ENCODE measurements at places on chromosomes 6 and 20. TPM values are rescaled to one million over a fixed set of nuclear protein-coding genes. Genes with fewer than 3 reads are reported as not detected.
A peak's percentile ranks its signal among the peaks of the same experiment; 100 is the strongest.

GRCh38 chr20:26279238-26279637 is 582.6 kb upstream of the ZNF337 start:
- no peak for DNase-seq

- no peak for DNase-seq
Observed at GRCh38 chr6:49570474-49571079, 20.1 kb downstream of the C6orf141 start.

GRCh38 chr6:157853018-157853805 is 30.2 kb downstream of the SNX9 start:
- DNase-seq = no peak

DNA sequence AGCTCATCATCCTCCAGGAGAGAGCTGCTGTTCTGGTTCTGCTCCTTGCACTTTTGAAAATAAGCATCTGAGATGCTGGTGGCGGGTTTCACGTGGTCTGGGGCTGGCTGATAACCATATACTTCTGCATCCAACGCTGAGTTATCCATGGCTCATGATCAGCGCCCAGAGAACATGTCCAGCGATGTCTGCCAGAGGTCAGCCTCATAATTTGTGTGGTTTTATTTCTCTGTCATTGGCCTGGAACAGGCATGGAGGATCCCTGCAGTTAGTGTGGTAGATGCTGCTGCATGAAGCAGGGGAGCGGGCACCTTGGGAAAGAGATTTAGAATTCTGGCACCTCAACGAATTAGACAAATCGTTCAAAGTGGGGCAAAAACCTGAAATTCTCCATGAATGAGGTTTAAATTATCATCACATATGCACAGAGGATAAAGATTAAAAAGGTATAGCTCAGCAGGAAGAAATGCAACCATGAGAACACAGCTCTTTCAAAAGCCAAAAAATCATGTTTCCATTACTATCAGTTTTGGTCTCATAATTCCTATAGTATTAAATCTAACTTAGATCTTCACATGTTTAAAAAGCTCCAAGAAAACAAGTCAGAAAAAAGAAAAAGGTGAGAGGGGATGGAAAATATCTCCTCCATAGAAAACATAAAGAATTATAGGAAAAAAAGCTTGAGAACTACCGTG is 157.2 kb downstream of the SOD2 start:
- DNase-seq = no peak

GRCh38 chr6:84139311-84139710 is 88.1 kb downstream of the CEP162 start:
- no peak for DNase-seq

GRCh38 chr6:34059136-34059731 is 86.7 kb downstream of the GRM4 start:
- DNase-seq = no peak

GRCh38 chr6:134520181-134521115 is 202.5 kb upstream of the SGK1 start:
- no peak for DNase-seq

GRCh38 chr20:59308493-59309201 is 8.2 kb downstream of the EDN3 start:
- no peak for DNase-seq

- no peak for DNase-seq
Observed at GRCh38 chr6:93896081-93896480, 476.7 kb upstream of the EPHA7 start.

- no peak for DNase-seq
Observed at GRCh38 chr20:52958211-52958610, 13.9 kb upstream of the TSHZ2 start.

DNA sequence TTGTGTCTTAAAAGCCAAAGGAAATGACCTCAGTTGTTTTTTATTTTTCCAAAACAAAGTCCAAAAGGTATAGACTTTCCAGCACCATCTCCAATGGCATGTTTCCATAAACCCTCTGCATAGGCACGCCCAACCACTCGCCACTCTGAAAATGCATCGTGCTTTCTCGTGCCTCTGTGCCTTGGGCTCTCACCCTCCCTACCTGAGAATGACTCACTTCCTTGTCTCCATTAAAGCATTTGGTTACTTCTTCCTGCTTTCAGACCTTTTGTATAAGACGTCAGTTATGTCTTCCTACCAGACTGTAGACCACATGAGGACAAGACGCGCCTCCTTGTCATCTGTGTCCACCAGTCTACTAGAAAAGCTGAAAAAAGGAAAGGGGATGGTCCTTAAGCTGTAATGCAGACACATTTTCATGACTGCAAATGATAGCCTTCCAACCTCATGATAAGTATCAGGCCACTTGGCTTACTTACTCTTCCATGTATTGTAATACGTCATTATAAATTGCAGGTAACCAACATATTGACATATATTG is 61.2 kb upstream of the CDYL start:
- no peak for DNase-seq

GRCh38 chr6:130118236-130118635 is 99.9 kb downstream of the L3MBTL3 start:
- no peak for DNase-seq

- DNase-seq = peak; percentile 22
Observed at GRCh38 chr6:138162111-138162954, 594 bp downstream of the ARFGEF3 start.

DNA sequence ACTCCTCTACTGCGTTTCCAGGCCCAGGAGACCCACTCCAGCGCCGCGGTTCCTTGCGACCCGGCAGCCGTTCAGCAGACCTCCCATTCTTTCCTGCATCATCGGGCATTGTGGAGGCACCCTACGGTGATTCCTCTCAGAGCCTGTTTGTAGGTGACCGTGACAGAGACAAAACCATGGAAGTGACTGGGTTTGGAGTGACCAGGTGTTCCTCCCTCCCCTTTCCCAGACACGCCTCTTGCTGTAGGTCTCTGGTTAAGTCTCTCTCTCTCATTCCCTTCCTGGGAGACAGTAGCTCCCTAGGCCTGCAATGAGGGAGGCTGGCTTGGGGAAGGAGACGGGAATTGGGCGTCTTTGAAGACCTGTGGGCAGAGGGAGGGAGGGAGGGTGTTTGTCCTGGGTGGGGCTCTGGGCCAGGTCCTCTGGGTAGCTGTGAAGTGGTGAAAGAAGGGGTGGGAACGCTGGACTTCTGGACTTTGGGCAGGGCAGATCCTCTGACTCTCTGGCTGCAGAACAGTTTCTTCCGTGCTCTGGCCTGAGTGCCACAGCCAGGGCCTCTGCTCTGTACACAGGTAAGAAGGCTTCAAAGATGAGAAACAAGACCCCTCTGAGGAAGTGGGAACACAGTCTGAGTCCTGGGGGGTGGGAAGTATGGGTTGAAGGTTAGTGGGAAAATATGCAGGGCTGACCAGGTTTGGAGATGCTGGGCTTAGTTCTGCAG is 763 bp downstream of the KLC4 start:
- no peak for DNase-seq

DNA sequence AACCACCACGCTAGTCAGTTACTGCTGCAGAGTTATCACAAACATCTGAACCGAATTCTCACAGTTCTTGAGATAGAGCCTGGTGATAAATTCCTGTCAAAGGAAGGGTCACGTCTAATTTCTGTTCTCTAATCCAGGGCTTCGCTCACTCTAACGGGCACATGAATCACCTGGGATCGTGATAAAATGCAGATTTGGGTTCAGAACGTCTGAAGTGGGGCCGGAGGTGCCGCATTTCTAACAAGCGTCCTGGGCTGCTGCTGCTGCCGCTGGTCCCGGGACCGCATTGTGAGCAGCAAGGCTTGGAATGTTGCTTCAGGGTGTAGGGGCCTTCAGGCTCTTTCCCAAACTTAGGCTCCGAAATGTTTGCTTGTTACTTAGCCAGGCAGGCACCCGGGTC is 264.1 kb downstream of the CDC5L start:
- DNase-seq = no peak

DNA sequence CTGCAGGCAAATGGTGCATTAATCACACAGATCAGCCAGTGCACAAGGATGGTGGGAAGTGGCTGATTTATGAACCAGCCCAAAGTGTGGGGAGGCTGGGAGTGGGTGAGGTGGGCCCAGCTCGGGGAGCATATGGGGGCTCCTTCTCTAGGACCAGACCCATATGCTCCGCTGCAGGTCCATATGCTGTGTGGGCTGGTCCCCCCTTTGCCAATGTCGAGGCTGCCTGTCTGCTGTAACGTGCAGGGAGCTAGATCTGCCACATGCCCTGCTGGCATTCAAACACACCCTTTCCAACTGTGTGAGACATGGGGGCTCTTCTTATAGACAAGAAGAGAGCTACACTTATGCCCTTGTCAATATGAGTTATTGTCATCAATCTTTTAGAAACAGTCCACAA is 566.3 kb downstream of the DHX35 start:
- DNase-seq = no peak

DNA sequence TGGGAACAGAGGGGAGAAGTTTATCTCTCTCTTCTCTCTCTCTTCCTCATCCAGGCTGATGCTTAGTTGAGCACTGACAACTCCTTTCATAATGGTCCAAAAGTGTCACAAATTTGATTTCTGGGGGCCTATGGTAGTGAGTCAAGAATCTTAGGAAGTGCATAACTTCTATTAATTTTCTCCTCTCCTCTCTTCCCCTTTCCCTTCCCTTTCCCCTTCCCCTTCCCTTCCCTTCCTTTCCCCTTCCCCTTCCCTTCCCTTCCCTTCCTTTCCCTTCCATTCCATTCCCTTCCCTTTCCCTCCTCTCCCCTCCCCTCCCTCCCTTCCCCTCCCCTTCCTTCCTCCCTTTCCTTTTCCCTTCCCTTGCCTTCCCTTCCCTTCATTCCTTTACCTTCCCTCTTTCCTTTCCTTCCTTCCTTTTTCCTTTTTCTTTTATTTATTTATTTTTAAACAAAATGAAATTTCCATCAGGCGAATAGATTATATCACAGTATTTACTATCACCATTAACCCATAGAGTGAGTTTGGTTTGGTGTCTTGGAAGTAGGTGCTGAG is 56.9 kb upstream of the JAG1 start:
- DNase-seq = no peak

GRCh38 chr6:112037783-112038216 is 16.1 kb upstream of the CCN6 start:
- peak; percentile 40 for DNase-seq

- no peak for DNase-seq
Observed at GRCh38 chr20:20491110-20491783, 123.3 kb downstream of the INSM1 start.

DNA sequence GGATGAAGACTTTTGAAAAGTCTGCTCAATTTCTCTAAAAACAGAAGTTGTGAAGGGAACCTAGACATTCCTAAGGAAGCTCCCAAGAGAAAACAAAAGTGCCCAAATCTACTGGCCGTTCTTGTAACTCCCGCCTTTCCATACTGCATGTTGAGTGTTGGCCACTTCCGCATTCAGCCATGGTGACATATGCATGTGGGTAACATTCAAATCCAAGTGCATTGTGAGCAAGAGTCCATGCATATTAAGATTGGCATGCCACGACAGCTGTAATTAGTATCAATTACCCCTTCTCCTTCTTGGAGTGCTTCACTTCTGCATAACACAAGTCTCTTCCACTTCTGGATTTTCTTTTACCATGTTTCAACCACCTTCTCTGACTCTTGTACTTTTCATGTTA is 8.4 kb downstream of the SLC35D3 start:
- no peak for DNase-seq

- no peak for DNase-seq
Observed at GRCh38 chr6:141483598-141484061, 649.1 kb upstream of the GJE1 start.

DNA sequence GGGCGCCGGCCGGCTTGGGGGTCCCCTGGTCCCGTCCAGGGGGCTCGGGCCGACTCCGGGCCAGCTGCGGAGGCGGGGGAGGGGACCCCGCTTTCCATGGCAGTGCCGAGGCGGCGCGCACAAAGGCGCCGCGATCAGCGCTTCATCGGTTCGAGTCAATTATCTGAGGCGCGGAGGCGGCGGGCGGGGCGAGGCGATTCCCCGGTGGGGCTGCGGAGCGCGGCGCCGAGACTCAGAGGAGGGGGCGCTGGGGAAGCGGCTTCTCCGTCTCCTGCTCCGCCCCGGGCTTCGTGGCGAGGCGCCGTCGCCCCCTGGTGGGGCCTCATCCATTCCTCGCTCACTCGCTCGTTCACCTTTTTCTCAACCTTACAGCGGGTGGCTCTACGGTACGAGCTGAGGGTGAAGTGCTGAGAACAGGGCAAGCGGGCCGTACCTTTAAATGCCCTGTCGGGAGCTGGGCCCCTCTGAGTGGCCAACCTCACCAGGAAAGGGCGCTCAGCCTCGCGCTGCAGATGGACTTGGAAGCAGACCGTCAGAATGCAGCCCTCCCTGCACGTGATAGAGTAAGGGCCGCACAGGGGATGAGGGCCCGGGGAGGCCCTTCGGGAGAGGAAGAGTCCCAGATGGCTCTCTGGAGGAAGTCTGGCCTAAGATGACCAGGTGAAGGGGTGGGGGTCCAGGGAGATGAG is 39.9 kb downstream of the SLC52A3 start:
- peak; percentile 68 for DNase-seq

Gene RIMS1
- 0.32 TPM for total RNA-seq

Gene COMMD7
- total RNA-seq = 42.4 TPM

Gene SLC17A2
- total RNA-seq = not detected

Gene HLA-DRB1
- total RNA-seq = 45.0 TPM

Gene FAXC
- 0.47 TPM for total RNA-seq

Gene TMEM200A
- total RNA-seq = 1.9 TPM

Gene DPPA5
- not detected for total RNA-seq

Gene MUC22
- total RNA-seq = 0.18 TPM

Gene DAAM2
- total RNA-seq = 20.9 TPM

Gene FOXA2
- total RNA-seq = not detected

Gene RNASET2
- 62.9 TPM for total RNA-seq

Gene CDH4
- 0.04 TPM for total RNA-seq

Gene NRM
- 3.7 TPM for total RNA-seq

Gene TBXT
- total RNA-seq = not detected
